ENCODE measurements at places on chromosomes 16 and 17. TPM values are rescaled to one million over a fixed set of nuclear protein-coding genes. Genes with fewer than 3 reads are reported as not detected.

DNA sequence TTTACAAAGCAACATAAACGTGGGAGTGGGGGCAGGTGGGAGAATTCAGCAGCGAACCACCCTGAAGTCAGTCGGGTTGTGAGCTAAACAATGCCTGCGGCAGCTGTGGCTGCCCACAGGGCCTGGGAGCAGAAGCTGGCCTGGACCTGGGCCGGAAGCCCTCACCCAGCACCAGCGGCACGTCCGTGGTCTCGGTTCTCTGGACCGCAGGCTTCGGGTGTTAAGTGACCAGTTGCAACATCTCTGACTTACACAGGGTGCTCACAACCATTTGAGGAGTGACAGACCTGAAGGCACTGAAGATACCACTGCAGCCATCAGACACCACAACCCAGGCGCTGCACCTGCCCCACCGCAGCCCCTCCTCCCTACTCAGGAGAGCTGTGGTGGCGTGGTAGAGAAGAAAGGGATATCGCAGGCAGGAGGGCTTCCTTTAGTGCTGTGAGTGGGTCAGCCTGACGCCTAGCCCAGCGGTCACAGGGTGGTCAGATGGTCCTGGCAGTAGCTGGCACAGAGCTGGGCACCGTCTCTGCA is 33.8 kb downstream of the CBFA2T3 start:
- no peak for DNase-seq

The PARD6A gene
- 5.9 TPM for total RNA-seq

DNA sequence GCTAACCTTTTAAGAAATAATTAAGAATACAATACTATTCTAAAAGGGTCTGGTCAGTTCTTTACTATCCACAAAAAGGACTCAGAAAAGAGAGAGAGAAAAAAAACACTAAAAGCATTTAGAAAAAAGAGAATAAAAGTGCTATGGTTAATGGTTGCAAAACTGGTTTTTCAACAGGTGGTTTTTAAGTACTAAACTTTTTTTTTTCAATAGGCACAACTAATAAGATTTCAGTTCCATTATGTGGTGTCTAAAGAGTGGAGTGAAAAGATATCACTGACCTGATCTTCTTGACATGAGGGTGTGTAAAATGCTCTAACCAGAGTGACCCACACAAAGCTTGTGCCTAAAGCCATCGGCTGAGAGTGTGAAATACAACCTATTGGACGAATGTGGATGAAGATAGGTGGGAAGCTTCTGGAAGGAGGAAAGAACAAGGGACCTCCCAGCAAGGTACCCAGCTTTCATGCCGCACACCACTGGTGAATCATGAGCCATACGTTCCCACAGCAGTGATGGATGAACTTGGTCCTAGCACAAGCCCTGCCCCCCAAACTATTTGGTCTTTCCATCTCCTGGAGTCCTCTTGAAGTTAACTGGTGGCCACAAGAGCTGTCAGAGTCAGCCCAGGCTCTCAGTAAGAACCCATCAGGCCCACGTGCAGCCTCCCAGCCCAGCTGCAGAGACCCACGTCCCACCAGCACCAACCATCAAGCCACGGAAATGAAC is 103.0 kb downstream of the ZFHX3 start:
- no peak for DNase-seq

The LRRC37A gene
- total RNA-seq: 10.0 TPM

The TRPV3 gene
- total RNA-seq: 6.6 TPM

DNA sequence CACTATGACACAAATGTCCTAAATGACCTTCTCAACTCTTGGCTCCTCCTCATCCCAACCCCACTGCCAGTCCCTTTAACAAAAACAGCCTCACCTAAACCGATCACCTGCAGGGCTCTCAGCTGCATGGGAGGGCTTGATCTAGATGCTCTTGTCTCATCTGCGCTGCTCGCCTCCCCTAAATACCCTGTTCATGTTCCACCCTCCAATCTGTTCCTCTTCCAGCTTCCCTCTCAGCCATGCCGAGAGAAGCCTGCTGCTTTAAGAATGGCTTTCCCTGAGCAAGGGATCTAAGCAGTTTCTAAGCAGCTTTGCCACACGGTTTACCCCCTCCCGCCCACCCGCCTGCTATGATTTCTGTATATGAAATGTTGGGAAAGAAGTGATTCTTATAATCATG is 23.7 kb downstream of the PIPOX start:
- no peak for DNase-seq

All from activated B cell treated with CpG ODN at 0.5 μM for 24 hours (primary cell).